ENCODE measurements at places on chromosomes 4 and X.

- no peak for DNase-seq
Measured at GRCh38 chr4:156248917-156249316, 295.3 kb upstream of the CTSO start.

DNA sequence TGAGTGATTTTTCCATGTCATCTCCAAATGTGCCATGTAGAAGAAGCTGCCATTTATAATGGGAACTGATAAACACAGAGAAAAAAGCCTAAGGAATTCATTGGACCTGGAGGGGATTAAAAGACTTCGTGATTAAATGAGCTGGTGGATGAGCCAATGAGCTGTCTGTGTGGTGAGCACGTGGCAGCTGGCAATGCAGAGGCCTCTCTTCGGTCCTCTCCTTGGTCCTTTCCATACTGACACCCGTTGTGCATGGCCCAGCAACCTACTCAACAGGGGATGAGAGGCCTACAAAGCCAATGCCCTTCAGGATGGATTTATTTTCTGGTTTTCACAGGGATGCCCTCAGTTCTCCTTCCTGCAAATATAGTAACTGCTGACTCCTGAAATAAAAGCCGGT, 87.7 kb upstream of the STS start:
- no peak for DNase-seq

GRCh38 chr4:118180776-118181175, 146.5 kb downstream of the NDST3 start:
- DNase-seq, result no peak

- DNase-seq, result no peak
Measured at GRCh38 chrX:132146456-132146855, 18.6 kb upstream of the FRMD7 start.

DNA sequence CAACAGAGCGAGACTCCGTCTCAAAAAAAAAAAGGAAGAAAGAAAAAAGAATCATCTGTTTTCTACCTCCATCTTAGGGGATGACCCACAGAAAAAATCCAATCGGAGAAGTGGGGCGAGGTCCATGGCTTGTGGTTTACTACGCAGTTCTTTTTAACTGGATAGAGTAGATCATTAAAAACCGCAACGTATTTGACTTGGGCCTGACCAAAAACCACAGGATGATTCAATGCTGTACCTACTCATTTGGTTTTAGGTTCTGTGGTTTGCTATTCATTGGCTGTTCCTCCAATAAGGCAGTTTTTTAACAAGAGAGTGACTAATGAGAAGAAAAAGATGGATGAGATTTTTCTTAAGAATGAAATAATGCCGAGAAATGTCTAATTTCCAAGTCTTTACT, 83.7 kb downstream of the FREM3 start:
- no peak for DNase-seq

DNA sequence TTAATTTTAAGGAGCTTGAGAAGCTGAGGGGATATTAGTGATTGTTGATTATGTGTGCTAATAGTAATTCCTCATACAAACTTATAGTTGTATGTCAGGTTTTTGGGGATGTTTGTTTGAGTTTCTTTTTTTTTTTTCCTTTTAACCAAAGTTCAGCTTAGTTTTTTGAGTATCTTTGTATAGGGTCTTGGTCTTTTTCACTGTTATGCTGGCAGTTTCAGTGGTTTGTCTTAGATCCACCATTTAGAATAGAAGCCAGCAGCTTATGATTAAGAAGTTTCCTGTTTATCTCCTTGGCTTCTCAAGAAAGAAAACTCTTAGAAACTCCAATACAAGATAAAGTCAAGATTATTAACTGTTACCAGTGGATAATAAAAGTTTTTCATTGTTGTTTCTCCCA, 16.1 kb downstream of the CPEB2 start:
- DNase-seq, result no peak

GRCh38 chr4:7309636-7310390, 117.5 kb downstream of the SORCS2 start:
- DNase-seq, result no peak

DNA sequence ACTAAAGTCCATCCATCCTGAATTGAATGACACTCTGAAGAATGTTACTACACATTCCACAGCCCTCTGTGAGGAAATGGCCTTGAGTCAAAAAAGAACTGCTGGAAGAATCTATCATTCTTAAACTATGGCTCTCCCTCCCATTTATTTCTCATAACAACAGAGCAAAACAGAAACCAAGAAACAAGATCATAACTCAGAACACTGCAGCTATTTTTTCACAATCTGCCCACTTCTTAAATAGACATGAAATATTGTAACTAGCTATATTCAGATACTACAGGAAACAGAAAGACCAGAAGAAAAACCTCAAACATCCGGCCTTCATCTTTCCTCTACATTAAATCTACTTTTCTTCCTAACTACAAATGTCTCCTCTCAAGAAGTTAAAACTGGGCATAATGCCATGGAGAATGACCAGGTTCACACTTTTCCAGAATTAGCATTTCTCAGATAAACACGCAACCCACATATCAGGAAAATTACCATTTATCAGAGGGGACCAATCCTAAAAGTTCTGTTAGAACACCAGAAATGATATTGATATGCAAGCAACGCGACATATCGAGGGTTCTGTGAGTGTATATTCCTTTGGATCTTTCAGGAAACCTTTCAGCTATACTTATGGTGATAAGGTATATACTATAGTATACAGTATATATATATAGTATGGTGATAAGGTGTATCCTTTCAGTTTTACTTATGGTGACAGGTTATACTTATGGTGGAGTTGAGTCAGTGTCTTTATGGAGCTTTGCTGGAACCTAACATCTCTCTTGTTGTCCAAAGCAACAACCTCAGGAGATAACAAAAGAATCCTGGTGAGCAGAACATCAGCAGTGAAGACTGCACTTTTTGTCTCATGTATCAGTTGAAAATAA, 60.4 kb upstream of the IRF2 start:
- no peak for DNase-seq

GRCh38 chrX:55619547-55619946, 3.7 kb upstream of the FOXR2 start:
- no peak for DNase-seq

DNA sequence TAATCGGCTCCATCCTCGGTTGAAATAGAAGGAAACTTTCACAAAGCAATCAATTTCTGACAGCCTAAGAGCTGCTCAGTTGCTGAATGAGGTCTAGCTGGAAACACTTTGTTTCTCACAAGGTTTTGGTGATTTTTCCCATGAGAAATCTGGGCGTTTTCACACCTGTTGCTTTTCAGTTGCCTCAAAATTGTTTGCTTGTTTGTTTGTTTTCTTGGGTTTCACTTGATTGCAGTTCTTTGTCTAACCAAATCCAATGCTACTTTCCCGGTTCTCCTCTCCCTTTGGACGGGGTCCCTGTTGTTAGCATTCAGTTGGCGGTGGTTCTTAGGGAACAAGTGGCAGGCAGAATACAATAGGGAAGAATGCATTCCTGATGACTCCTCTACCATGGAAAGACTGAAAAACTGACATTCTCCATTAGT, 135.5 kb downstream of the PALLD start:
- DNase-seq, result no peak

DNA sequence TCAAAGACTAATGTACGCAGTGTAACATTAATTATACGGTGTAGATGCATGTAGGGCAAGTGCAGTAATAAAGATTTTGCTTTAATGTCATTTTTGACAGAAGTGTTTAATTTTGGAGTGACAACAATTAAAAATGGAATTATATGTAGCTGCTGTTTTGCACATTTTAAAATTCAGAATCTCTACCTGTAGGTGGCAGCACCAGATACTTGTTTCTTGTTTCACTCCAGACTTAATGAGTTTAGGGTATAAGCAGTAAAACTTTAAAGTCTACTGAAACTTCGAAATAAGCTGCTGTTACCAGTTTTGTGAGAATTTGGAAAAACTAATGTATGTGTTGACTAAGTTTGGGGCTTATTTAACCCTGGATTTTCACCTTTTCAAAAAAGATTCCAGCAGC, 144.9 kb downstream of the POLA1 start:
- no peak for DNase-seq

DNA sequence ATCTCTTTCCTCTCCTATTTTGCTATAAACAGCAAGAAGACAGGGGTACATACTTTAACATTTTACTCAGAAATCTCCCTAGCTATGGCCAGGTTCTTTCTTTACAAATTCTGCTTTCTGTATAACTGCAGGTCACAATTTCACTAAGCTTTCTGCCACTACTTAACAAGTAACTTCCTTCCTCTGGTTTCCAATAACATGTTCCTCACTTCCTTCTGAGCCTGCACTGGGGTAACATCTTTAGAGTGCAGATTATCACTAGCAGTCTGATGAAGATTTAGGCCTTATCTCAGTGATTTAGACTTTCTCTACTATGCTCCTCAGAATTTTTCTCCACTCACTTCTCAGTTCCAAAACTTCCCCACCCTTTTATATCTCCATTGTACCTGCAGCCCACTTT, 1930.5 kb upstream of the AGA start:
- no peak for DNase-seq

DNA sequence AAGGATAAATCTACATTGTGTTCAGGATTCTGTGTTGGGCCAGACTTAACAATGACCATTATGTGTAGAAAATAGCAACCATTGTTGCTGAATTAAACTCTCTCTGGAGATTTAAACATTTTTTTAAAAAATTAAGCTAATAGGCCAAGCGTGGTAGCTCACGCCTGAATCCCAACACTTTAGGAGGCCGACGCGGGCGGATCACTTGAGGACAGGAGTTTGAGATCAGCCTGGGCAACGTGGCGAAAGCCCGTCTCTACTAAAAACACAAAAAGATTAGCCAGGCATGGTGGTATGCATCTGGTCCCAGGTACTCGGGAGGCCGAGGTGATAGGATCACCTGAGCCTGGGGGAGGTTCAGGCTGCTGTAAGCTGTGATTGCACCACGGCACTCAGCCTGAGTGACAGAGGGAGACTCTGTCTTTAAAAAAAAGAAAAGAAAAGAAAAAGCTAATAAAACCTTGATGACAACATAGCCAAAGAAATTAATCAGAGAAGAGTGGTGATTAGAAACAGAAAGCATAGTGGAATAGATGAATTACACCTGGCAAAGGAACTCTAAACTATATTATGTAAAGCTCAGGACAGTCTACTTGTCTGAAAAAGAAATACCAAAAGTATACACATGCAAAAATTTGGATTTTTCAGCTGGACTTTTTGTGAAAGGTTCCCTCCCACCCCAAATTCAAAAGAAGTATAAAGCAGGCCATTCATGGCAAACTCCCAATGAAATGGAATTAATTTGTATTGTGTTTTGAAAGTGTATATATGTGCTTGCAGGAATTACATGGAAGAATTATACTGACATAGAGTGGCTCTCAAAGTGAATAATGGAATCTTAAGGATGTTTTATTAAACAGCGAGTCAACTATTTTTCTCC, 21.9 kb downstream of the PLS3 start:
- no peak for DNase-seq

GRCh38 chr4:138927072-138927471, 88.5 kb upstream of the NOCT start:
- no peak for DNase-seq

- DNase-seq, result no peak
Measured at GRCh38 chr4:124044867-124045266, 648.3 kb downstream of the SPRY1 start.

DNA sequence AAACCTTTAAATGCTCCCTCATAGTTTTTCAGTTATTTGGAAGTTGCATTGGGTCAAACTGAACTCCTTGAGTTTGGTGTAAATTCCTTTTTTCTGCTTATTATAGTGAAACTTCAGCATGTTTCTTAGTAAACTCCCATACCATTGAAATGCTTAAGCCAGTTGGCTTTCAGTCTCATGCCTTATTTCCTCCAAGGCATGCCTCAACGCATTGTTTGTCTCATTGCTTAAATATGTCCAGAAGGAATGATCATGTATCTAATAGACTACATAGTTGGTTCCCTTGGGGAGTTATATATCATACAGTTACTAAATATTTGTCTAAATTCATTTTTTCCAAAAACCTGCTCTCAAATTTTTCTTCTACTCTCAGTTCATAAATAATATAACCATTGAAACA, 114.0 kb downstream of the STOX2 start:
- DNase-seq, result no peak

- no peak for DNase-seq
Measured at GRCh38 chr4:119715490-119716445, 87.2 kb upstream of the PDE5A start.

GRCh38 chr4:26762650-26763049, 98.0 kb upstream of the STIM2 start:
- no peak for DNase-seq

DNA sequence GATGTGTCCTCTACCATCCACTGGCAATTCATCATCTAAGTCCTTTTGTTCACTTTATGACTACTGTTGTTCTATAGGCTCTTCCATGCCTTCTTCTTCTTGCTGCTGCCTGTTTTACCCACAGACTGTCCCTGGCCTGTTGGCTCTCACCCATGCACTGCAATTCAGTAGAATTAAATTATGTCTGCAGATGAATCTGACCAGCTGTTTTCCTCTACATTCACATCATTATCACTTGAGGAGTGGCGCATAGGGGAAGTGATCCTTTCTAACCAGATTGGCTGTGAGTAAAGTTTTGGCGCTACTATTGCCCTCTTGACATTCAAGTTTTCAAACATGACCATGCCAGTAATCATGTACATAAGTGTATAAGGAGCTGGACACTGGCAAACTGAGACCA, 91.7 kb downstream of the FRMPD4 start:
- no peak for DNase-seq

DNA sequence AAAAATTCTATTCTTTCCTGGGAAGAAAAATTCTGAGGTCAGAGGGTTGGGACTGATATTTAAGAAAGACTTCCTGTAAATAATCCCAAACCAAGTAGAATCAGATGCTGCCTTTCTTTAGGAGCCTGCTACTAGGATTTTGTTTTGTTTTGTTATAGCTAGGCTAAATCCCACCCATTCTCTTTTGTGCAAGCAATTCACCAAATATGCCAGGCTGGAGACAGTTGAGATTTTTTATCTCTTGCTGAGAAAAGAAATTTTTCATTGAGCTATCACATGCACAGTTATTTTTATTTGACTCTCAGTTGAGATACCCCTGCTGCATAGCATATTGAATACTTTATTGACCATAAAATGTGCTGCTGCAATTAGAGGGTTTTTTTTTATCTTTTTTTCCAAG, 196.0 kb downstream of the KCNIP4 start:
- no peak for DNase-seq

DNA sequence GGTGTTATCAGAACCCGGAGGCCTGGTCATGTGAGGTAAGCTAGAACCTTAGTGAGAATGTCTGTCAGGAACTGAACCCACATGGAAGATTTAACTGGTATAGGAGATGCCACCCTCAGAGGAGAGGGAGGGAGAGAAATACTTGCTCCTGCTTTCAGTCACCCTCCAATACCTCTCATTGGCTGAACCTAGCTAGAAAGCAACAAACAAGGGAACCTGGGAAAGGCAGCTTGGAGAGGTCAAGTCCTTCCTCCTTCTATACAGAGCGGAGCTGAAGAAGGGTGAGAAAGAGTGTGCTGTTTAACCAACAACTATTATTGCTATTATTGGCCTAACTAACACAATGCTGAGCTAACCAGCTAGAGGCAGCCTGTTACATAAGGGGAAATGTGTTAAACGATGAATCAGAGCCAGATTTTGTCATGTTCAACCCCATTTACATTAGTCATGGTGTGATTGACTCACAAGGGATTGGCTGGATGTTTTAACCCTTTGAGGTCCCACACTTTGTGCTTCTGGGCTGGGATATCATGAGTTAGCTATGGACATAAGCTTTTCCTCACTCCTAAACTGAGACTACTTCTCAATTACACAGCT, 96.5 kb upstream of the ESX1 start:
- no peak for DNase-seq

GRCh38 chrX:125293850-125294780, 25.6 kb upstream of the TEX13C start:
- DNase-seq, result no peak

Data from dorsolateral prefrontal cortex (tissue), 122 donors.